ENCODE measurements at places on chromosomes 1 and 21. TPM values are rescaled to one million over a fixed set of nuclear protein-coding genes. Genes with fewer than 3 reads are reported as not detected.

The TGFB2 gene
- not detected for total RNA-seq

The A3GALT2 gene
- not detected for total RNA-seq

The NBPF6 gene
- not detected for total RNA-seq

The GSTM5 gene
- total RNA-seq: not detected

The SGIP1 gene
- total RNA-seq: not detected

The NGF gene
- not detected for total RNA-seq

The ANKRD45 gene
- not detected for total RNA-seq

The RNU1-3 gene
- total RNA-seq: 1,658 TPM

The ESRRG gene
- total RNA-seq: not detected

The UQCRHL gene
- 1.6 TPM for total RNA-seq

The RIMS3 gene
- 3.2 TPM for total RNA-seq

The TPTE gene
- not detected for total RNA-seq

The DIO1 gene
- total RNA-seq: not detected

The TIAM1 gene
- total RNA-seq: 63.0 TPM

The AJAP1 gene
- not detected for total RNA-seq

The BNIPL gene
- total RNA-seq: 1.1 TPM

The CFAP107 gene
- total RNA-seq: not detected

The CNIH3 gene
- 1.9 TPM for total RNA-seq

The PRKCZ gene
- total RNA-seq: 12.8 TPM

The ANKRD65 gene
- not detected for total RNA-seq

The PLEKHN1 gene
- 4.3 TPM for total RNA-seq

The AKT3 gene
- total RNA-seq: 18.7 TPM

The APOBEC4 gene
- not detected for total RNA-seq

The RAB3B gene
- total RNA-seq: 0.07 TPM

The PTGS2 gene
- not detected for total RNA-seq

The LCE1C gene
- total RNA-seq: not detected

The ALPL gene
- not detected for total RNA-seq

The RNASEL gene
- total RNA-seq: 5.8 TPM

The LCE2B gene
- not detected for total RNA-seq

The FCRL6 gene
- not detected for total RNA-seq

The GNAT2 gene
- not detected for total RNA-seq

The RPS6KA1 gene
- 190 TPM for total RNA-seq

The FAM72B gene
- 19.5 TPM for total RNA-seq

All from activated naive CD4-positive, alpha-beta T cell treated with anti-CD3 and anti-CD28 coated beads, Interleukin-2, amount 10 ng/mL, durations not matched to agents 5 hours and 36 hours (primary cell).